ENCODE measurements at places on chromosomes 3 and 15.

- DNase-seq = no peak
Measured at GRCh38 chr3:20510396-20510795, 324.4 kb upstream of the SGO1 start.

GRCh38 chr3:153273217-153273616 is 111.2 kb downstream of the RAP2B start:
- no peak for DNase-seq

DNA sequence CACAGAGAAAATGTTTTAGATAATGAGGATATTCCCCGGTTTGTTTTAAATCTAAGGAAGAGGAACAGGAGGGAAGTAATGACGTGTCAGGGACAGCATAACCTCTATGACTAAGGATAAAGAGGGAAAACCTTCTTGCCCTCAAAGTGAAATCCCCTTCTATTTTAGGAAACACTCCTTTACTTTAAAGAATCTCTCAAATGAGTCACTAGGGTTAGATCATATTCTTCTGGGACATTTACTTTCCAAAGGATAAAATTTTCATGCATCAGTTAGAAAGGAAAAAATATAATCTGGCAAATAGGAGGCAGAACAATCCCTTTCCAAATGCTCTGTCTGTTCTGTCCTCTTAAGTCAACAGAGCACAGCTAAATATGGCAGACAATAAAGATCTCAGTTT is 43.2 kb upstream of the UBE2E2 start:
- no peak for DNase-seq

GRCh38 chr3:46206282-46207015 is 1.7 kb downstream of the CCR1 start:
- DNase-seq = no peak

GRCh38 chr3:152307829-152308474 is 39.2 kb downstream of the MBNL1 start:
- peak; percentile 5 for DNase-seq

- no peak for DNase-seq
Measured at GRCh38 chr3:9778143-9779074, 8.7 kb upstream of the CAMK1 start.

DNA sequence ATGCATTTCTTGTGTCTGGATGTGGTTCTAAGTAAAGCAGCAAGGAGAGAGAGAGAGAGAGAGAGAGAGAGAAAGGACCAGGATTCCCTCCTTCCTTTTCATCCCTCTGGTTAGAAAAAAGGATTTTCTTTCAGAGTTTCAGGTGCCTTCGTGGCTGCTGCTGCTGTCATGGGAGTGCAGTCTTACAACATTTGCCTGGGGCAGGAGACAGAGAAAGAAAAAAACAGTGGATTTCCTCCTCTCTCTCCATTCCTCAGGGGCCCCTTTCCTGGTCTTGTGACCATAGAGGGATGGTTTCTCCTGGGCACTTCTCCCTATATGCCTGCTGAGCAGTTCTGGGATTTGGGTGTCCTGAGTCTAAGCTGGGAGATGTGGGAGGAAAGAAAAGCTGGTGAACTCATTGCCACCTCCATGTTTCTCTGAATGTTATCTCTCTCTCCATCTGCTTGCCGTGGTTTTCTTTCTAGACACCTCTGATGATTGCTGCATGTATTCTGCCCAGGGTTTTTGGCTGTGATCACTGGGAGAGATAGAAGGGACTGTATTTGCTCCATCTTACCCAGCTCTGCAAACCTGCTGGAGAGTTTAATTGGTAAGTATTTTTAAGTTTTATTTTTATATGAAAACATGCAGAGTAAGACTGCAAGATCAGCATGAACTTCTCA is 142.4 kb upstream of the RGMA start:
- no peak for DNase-seq

DNA sequence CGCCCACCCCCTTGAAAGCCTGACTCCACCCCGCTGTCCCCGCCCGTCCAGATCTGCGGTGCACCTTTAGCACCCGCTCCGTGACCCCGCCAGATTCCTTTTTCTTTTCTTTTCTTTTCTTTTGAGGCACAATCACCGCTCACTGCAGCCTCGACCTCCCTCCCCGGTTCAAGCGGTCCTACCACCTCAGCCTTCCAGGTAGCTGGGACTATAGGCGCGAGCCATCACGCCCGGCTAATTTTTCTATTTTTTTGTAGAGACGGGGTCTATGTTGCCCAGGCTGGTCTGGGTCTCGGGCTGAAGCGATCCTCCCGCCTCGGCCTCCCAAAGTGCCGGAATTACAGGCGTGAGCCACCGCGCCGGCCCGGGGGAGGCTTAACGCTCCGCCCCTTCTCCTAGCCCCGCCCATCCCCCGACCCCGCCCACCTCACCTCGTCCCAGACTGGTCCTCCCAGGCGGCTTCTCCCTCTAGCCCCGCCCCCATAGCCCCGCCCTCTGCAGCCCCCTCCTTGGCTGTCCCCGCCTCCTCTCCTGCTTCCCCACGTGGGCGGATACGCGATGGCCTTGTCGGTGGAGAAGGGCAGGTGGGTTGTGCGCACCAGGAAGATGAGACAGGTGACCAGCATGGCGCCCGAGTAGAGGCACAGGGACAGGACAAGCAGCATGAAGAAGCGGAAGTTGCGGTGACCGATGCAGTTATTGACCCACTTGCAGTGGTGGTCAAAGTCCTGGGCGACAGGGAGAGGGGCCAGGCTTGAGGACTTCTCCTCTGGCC is 3.2 kb downstream of the ZDHHC19 start:
- DNase-seq = peak; percentile 99

DNA sequence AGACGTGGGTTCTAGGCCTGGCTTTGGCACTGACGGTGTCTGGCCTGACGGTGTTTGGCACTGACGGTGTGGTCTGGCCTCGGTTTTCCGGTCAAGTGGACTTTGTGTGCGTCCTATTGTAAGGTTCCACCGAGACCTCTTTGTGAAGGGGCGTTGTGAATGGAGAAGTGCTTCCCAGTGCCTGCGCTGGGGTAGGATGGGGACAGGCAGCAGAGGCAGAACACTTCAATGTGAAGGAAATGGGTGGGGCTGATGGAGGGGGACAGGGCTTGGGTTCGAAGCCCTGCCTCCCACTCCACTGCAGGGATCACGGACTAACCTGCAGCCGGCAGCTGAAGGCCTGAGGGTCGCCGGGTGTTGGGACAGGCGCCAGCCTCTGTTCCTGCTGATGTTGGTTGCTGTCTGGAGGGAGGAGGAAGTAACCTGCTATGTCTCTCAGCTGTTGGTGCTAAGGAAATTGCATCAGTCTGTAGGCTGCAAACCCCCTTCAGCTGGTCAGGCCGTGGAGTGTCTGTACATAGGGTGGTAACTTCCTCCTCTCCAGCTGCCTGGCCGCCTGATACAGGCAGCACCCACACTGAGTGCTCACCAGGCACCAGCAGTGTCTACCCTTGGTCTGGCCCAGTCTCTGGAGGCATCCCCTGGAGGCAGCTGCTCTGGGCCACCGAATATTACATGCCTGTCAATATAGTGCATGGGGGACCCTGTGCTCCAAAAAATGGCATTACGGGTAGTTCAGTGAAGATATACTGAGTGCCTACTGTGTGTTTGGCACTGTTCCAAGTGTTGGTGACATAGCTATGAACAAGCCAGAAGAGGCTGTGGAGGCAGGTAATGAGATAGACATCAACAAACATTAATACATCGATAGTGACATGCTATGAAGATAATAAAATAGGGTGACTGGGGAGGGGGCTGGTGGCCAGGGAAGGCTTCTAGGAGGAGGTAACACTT is 1.1 kb downstream of the TM6SF1 start:
- DNase-seq = no peak

GRCh38 chr3:25043749-25044148 is 384.3 kb upstream of the RARB start:
- DNase-seq = no peak

DNA sequence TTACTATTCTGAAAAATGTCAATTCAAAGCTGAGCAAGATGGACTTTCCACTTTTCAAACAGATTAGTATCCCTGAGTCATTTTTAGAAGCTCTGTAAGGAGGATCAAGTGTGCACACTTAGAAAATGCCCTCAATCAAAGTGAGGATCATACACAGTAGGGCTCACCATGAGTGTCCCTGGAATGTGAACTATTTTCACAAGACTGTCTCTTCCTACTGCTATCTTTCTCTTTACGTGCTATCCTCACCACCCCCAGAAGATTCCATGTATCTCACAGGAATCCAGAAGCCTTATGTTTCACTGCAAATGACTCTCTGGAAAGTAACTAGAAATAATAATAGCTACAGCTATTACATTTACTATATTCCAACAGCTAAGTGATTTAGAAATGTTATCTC is 349.9 kb upstream of the TGFBR2 start:
- no peak for DNase-seq

DNA sequence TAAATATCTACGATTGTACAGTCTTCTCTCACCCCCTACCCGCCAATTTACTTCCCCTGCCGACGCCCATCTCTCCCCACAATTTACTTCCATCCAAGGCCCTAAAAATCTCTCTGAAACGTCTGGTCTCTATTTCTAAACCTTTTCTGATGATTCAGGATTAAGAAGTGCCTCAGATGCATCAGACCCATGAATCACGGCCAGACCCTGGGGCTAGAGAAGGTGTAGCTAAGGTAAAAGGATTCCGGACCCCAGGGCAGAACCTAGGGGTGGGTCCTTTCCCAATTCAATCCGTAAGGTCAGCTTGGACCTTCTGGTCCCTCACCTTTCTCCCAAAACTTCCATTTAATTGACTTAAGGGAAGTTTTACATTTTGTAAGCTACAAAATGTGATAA is 46.4 kb downstream of the LRIG1 start:
- DNase-seq = no peak

GRCh38 chr3:56688191-56688590 is 5.1 kb upstream of the TASOR start:
- DNase-seq = no peak

- no peak for DNase-seq
Measured at GRCh38 chr3:71874618-71875017, 89.7 kb upstream of the PROK2 start.

DNA sequence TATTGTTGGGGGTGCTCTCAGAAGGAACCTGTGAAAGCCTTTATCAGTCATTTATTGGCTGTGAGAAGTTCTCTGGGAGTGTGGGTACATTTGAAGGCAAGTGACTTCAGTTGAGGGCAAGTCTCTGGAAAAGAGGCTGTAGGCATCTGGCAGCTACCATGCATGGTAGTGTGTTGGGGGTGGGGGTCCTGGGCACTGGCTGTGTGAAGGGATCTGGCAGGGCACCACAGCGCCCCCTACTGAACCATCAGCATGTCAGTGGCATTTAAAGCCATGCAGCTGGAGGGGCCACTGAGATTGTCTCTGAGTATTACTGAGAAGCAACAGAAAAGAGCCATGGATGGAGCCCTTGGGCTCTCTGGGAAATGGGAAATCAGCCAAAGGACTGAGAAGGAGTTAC is 30.6 kb downstream of the CRTAP start:
- DNase-seq = peak; percentile 84

DNA sequence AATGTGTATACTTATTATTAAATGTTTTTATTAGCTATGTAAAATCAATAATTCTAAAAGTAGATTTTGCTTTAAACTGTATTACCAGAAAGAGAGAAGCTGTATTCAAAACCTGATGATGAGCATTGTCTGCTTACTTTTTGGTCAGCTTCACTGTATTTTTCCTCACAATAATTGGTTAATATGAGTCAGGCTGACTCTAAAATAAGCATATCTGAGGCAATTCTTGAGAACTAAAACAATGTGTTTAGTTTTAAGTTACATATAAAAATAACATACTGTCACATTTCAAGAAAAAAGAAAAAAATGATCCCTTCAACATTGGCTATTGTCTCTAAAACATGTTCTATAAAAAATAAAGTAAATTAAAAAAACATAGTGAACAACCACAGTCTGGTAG is 66.1 kb downstream of the EPHA3 start:
- DNase-seq = no peak

DNA sequence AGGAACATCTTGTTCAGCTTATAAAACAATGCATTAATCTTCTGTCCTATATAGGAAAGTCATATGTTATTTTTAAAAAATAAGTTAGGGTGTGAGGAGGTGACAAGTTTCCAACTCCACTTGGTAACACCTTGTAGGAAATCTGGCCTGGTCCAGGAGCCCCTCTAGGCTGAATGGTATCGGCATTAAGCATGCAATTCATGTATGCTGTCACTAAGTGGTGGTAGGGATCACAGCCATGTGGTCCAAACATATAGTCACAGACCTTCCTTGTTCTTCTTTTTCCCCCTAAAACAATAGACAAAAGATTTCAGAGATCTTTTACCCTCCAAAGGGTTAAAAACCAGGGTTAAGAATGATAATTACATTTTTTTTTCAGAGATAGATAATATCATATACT is 4.2 kb upstream of the APBA2 start:
- no peak for DNase-seq

- no peak for DNase-seq
Measured at GRCh38 chr3:183375787-183376186, 52.6 kb downstream of the MCF2L2 start.

- no peak for DNase-seq
Measured at GRCh38 chr15:92839696-92840095, 60.4 kb upstream of the CHD2 start.

DNA sequence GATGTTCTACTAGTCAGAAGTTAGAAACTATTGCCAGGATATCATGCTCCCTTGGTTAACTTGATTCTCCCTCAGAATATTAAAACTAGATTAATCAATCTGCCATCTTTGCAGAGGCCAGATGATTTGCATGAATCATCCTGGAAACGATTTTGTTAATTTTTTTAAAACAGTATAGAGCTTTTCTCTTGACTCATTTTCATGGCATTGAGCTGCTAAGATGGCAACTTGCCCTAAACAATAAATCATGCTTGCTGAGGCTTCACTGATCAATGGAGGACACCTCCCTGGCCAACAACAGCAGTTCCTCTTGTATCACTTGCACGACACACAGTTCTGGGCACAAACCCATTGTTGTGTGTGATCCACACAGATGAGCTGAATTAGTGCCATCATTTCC is 109.1 kb downstream of the COL6A6 start:
- no peak for DNase-seq

DNA sequence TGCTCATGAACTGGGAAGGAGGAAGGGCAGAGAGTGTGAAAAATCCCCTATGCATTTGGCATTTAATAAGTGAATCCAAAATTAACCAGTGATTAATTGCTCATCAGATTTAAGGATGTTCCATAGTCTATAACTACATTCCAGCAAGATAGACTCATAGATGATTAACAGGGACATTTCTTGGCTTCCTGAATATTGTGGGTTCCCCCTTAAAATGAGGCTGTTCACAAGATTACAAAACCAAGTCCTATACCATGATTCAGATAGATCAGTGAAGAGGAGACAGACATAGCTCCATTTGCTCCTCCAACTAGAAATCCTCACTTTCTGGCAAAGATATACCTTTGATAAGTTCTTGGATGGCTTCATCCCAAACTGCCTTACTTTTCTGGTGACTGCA is 15.4 kb downstream of the RASGRP1 start:
- no peak for DNase-seq

- DNase-seq = no peak
Measured at GRCh38 chr3:129878355-129878754, 15.2 kb downstream of the TMCC1 start.

- DNase-seq = peak; percentile 82
Measured at GRCh38 chr3:47780741-47781684, 680 bp downstream of the SMARCC1 start.
